ENCODE measurements at places on chromosomes 4 and X.

GRCh38 chr4:40990236-40990898 is 224.0 kb downstream of the APBB2 start:
- no peak for DNase-seq

GRCh38 chr4:163550869-163551267 is 56.4 kb downstream of the TMA16 start:
- DNase-seq, result no peak

GRCh38 chr4:212438-213188 is 88.3 kb downstream of the ZNF718 start:
- DNase-seq, result no peak

- DNase-seq, result no peak
Observed at GRCh38 chr4:42150653-42151567, 1.5 kb downstream of the BEND4 start.

DNA sequence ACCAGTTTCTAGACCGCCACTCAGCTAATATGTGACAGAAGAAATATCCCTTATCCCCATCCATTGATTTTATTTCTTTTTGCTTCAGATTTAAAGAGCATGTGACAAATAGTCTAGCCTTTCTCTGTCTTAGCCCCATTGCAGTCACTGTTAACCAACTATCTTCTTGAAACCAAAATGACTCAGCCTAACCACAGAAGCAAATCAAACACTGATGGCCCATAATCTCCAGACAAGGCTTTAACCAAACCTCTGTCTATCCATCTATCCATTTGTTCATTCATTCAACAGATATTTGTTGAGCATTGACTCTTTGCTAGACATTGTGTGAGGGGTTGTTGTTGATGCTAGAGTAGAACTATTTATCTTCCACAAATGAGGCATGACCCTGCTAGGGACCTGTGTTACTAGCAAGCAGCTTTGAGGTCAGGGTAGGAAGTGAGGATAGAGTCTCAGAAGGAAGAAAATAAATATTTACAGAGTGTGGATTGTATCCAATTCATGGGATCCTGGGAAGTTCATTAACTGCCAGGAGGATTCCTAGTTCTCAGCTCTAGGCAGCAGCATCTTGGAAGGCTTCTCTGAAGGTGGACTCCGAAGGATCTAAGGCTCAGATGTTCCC is 22.5 kb downstream of the HNRNPH2 start:
- no peak for DNase-seq

DNA sequence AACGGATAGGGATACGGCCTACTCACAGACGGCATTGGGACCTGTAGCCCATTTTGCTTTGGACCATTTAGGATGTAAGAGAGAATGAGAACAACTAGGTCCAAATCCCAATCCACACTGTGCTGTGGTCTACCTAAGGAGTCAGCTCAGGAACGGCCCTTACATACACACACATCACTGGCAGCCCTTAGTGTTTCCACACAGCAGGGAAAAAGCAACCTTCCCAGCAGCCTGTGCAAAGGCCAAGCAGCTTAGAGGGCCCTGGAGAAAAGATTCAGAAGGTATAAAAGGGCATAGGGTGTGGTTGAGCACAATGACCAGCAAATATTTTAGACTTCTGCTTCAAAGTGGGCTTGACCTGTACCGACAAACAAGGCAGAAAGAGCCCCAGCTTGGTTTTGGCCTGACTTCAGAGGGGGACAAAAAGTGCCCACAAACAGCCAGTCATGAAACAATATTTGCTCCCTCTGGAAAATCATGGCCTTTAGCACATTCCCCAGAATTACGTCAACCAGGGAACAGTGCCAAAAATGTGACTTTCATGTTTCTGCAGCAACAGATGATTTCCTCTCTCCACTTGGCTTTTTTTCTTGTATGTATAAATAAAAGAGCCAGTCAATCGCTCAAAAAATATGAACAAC is 359.5 kb upstream of the FGF16 start:
- DNase-seq, result no peak

GRCh38 chrX:106710771-106711170 is 15.7 kb upstream of the RNF128 start:
- no peak for DNase-seq

DNA sequence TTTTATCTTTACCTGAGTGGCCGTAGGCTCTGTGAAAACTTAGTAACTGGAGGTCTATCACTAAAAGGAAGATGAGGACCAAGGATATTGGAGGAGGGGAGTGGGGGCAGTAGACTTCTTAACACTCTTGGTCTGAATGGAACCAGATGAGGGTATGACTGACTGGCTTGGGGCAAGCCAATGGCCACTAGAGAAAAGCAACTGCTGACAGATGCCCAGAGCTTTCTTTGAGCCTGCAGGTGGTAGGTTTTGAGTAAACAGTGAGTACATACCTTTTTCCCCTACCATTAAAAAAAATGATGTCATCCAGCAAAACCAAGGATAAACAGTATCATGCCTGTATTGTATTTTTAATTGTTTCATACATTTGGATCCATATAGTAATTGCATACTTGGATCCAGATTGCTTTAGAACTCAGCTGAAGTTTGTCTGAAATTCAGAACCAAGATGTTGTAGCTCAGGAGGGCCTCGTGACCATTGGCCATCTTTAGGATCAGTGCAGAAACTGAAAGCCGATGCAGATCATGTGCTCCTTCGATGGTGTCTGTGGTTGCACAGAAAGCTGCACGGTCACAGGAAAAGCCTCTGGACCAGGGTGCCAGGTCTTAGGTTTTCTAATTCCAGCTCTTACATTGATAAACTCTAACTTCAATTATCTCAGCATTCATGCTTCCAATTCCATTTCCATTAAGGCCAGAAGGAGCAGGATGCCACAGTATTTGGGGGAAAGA is 131.0 kb downstream of the PDGFRA start:
- no peak for DNase-seq

DNA sequence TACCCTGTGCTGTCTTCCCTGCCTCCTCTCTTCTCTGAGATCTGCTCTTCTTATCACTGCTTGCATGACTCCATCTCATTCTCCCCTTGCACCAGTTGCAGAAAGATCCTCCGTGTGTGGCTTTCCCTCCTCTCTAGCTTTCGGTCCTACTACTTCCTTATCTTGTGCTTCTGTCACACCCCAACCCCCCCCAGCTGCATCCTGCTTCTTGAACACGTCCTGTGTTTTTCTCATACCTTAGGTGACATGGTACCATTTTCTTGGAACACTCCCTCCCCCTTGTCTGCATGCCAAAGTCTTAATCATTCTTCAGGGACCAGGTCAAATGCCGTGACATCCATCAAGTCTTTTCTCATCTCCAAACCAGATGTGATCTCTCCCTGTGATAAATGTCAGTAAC is 46.4 kb downstream of the FHL1 start:
- DNase-seq, result no peak

DNA sequence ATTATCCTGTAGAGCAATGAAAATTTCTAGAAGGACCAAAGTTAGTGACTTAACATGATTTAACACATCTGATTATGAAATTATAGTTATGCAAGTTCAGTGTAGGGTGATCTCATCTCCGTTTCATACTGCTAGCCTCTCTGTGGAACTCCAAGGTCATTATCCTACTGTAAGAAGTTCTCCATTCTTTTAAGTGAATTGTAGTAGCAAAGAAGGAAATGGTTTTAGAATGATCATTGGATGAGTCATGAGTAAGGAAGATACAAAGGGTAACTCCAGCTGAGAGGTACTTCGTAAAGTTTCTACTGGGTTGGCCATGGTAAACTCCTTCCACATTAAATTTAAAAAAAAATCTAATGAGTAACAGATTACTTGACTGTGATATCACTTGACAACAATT is 215.0 kb upstream of the GIMD1 start:
- DNase-seq, result no peak

GRCh38 chrX:67721321-67721720 is 177.5 kb downstream of the AR start:
- no peak for DNase-seq

GRCh38 chr4:140331245-140331644 is 42.2 kb upstream of the SCOC start:
- no peak for DNase-seq

GRCh38 chr4:107999932-108000539 is 10.3 kb downstream of the HADH start:
- no peak for DNase-seq

GRCh38 chr4:118883861-118884260 is 4.8 kb upstream of the SYNPO2 start:
- no peak for DNase-seq

GRCh38 chr4:40628888-40629287 is 776 bp downstream of the RBM47 start:
- DNase-seq, result no peak

DNA sequence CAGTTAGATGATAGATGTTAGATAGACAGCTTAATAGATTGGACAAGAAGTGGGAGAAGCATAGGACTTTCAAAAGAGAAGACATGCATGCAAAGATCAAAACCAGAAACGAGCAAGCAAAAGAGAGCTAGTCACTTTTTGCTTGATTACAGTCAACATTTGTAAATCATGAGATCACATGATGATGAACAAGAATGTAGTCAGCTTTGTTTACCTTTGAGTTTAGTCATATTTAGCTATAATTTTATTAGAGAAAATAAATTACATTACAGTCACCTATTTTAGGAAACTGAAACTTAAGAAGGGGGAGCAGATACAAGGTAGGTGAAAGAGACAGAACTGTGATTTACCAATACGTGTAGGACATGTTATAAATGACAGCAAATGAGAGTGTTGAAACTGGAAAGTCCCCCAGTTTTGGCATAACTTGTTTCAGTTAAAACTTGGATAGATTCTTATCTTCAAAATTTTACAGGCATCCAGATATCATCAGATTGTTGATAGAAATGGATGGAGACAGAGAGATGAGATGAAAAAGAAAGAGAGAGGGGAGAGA is 1083.1 kb upstream of the PCDH10 start:
- no peak for DNase-seq

DNA sequence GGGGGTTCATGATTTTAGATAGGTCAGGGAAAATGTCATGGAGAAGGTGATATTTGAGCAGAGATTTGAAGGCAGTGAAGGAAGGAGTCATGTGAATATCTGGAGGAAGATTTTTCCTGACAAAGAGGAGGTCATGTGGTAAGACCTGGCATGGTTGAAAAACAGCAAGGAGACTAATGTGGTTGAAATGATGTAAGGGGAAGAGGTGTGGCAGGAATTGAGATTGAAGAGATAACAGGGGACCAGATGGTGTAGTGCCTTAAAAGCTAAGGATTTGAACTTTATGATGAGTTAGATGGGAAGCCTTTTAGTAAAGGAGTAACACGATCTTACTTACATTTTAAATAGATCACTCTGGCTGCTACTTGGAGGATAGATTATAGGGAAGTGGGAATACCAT is 210.9 kb downstream of the RTL9 start:
- DNase-seq, result no peak

DNA sequence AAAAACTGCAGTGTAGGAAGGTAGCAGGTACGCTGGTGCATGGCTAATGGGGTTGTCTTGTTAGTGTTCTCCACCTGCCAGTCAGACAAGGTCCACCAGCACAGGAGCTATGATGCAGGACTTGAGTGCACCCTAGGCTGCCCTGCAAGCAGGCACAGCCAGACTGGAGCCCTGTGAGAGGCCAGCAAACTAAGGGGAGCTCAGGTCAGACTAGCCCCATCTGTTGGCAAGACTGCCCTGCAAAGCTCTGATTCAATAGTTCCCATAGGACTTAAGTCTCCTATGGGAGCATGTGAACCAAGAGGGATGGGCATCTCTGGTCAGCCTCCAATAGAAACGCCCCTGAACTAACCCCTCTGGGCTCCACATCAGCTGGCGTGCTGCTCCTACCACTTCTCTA is 1307.3 kb downstream of the C4orf33 start:
- no peak for DNase-seq

DNA sequence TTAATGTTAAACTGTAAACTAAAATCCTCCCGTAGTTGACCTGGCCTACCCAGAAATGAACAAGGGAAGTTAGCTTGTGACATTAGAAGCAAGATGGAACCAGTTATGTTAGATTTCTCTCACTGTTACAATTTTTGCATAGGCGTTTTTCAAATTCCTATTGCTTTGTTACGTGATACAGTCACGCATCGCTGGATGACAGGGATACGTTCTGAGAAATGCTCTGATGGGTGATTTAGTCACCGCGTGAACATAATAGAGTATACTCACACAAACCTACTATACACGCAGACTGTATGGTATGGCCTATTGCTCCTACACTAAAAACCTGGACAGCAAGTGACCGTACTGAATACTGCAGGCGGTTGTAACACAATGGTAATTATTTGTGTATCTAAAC is 46.7 kb upstream of the PUDP start:
- no peak for DNase-seq

DNA sequence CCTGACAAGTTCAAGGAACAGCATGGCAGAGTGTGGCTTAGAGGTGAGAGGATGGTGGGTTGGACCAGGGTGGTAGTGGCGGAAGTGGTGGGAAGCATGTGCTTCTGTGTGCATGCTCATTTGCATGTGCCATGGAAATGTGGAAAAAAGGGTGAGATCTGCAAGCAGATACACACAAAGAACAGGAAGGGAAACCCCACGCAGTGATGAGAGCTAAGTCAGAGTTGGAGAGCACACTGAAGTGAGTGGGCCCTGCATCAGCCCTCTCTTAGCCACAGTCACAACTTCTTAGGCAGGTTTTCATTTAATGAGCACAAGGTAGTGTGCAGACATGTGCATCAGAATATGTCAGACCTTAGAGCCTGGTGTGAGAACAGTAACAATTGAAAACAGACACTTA is 483.8 kb downstream of the AFF2 start:
- DNase-seq, result no peak

GRCh38 chrX:43741843-43742573 is 85.9 kb downstream of the MAOA start:
- no peak for DNase-seq

- DNase-seq, result no peak
Observed at GRCh38 chr4:185576962-185577950, 41.9 kb upstream of the PDLIM3 start.

- DNase-seq, result no peak
Observed at GRCh38 chr4:148704291-148704690, 262.1 kb upstream of the NR3C2 start.

- no peak for DNase-seq
Observed at GRCh38 chr4:43757147-43757546, 691.5 kb downstream of the KCTD8 start.
